ENCODE measurements at places on chromosomes 5 and 9.
A peak's percentile ranks its signal among the peaks of the same experiment; 100 is the strongest.

DNA sequence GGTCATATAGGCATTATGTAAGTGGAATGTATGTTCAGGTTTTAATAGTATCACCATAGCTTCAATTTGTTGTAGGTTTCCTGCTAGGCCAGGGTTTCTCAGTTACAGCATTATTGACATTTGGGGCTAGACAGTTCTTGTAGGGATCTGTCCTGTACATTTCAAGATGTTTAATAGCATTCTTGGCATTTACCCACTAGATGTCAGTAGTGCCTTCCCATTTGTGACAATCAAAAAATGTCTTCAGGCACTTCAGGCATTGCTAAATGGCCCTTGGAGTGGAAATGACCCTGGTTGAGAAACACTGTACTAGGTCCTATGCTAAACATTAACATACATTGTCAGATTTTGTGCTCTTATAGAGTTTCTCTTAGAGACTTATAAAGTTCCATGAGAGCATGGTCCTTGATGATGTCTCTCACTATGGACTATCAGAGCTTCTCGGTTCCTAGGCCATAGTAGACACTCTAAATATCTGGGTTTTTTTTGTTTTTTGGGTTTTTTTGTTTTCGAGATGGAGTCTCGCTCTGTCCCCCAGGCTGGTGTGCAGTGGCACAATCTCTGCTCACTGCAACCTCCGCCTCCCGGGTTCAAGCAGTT lies 1.4 kb downstream of the KIF20A start:
- DNase-seq, result peak; percentile 61

DNA sequence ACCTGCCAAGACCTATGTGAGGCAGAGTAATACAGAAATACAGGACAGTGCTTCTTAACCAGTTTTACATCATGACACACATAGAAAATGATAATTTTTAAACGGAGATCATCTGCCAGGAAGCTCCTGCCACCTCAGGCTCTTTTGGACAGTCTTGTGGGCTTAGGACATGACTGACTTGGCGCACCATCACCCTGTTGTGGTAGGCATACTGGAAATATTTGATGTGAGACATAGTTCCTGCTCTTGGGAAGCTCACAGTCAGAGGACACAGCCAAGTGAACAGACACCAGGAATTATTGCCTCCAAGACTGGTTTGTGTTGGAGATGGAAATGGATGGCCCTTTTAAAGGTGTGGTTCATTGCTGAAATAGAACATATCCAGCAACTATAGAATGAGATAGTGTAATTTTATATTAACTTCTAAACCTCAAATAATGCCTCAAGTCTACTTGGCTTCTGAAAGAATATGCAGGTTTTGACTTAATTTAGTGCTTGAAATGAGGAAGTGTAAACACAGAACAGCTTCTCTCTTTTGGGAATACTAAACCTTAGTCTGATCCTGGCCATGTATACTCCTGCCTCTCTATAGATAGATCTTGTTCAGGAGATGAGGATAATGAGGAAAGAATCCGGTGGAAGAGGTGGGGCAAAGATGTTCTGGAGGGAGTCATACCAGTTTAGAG lies 19.7 kb downstream of the CPEB4 start:
- no peak for DNase-seq

GRCh38 chr9:38214432-38214831 lies 145.4 kb upstream of the SHB start:
- no peak for DNase-seq

DNA sequence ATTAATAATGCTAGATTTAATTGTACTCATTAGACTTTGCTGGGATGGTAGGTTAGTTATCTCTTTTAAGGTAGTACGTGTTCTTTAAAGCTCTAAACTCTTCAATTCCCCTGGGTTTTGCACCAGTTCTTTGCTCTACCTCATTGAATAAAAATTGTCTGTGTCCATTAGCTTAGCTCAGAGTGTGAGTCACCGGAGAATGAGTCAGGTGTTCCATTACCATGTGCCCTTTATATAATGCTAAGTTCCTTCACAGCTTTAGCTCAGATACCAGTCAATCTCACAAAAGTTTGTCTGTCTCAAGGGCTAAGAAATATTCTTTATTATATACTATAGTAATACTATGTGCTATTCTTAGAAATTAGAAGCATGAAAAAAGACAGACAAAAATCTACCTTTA lies 339.4 kb downstream of the PRELID2 start:
- no peak for DNase-seq

GRCh38 chr9:33799928-33800704 lies 4.8 kb downstream of the PRSS3 start:
- no peak for DNase-seq

DNA sequence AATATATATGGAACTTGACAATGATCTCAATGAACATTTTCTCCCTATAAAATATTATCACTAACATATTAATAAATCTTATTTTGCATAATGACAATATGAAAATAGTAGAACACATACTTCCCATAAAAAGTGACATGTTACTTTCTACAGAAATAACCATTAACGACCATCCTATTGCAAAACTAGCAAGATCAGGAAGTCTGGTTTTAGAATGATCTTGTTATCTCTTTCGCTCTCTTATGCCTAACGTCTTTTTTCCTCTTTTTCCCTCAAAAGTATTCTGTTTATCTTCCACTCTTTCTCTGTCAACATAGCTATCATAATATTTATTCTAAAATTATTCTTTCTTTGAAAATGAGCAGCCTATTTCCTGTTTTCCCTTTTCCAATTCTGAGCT lies 21.6 kb upstream of the C5orf46 start:
- no peak for DNase-seq

DNA sequence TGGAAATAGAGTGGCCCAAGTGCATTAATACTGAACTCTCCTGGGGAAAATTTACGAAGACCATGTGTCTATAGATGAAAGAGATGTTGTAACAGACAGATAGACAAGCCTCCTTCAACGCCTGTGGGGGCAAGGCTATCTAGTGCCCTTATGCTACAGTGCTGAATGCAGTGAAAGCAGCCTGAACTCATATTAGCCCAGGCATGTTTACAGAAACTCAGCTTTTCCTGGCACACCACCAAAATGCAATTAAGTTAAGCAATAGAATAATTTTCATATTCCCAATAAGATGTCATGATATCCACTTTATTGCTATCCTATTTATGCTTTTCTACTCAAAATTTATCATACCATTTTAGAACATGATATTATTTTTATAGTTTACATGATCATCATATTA lies 277.0 kb downstream of the DIRAS2 start:
- DNase-seq, result no peak

GRCh38 chr5:136427426-136427825 lies 62.1 kb upstream of the TRPC7 start:
- DNase-seq, result no peak

DNA sequence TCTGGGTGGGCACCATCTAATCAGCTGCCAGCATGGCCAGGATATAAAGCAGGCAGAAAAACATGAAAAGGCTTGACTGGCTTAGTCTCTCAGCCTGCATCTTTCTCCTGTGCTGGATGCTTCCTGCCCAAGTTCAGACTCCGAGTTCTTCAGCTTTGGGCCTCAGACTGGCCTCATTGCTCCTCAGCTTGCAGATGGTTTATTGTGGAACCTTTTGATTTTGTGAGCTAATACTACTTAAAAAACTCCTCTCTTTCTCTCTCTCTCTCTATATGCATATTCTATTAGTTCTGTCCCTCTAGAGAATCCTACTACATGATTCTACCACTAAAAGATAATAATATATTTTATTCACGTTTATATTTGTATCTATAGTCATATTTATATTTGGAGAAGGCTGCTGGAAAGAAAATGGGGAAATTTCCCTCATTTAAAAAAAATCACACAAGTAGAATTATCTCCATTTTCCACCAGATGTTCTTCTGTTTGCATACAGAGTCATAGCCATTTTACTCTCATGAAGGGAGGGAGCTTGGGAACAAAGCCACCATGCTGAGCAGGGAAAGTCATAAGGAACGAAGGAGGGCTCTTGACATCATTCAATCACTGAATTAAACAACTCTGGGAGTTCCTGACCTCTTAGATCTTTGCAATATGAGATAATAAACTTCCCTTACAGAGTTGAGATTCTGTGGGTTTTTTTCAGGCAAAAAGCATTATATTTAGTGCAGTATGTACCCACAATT lies 1137.4 kb upstream of the CDH18 start:
- no peak for DNase-seq

GRCh38 chr9:130860458-130861316 lies 25.6 kb downstream of the ABL1 start:
- no peak for DNase-seq

DNA sequence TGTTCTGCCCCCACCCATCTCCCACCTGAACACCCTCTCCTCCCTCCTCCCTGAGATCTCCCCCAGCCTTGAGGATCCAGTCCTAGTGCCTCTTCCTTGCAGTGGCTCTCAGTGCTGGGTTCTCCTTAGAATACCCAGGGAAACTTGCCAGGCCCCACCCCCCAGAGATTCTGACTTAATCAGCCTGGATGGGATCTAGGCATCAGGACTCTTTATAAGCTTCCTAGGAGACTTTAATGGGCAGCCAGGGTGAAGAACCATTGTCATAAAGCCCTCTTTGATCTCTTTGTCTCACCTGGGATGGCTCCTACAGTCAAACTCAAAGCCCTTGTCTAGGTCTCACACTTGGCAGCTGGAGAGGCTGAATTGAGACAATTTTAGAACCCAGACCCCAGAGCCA lies 8.6 kb upstream of the GLIS3 start:
- no peak for DNase-seq

DNA sequence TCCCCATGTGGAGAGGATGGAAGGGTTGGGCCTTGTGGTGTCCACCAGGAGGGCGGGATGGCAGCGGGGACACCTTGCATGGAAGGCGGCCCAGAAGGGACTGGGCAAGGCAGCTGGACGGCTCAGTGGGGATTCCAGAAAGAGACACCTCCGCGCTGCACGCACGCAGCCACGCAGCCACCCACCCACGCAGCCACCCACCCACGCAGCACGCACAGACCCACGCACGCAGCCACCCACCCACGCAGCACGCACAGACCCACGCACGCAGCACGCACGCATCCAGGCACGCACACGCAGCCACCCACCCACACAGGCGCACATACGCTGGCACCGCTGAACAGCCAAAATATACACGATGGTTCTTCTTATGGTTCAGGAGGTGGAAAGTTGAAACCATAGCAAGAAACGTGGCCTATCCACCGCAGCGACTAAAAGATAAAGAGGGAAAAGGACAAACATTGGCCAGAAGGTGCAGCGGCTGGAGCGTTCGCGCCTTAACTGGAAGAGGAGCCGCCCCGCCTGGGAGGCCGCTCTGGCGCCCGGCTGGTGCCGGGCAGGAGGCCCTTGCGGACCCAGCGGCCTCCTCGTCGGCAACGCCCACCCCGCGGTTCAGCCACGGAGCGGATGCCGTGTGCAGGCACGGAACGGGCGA lies 22.2 kb upstream of the EXOC3 start:
- no peak for DNase-seq

DNA sequence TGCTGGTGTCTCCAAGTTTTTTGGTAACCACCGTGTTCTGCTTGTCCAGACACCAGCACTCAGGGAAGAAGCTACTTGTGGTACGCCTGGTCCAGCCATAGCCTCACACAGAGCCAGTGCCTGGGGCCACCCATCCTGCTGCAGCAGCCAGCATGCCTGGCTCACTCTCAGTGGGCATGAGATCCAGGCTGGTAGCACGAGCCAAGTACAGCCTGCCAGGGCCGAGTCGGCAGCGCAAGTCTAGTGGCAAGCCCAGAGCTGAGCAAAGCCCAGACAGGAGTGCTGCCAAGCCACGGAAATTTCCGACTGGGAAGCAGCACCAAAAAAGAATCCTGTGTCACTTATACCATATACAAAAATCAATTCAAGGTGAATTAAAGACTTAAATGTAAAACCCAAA lies 36.3 kb upstream of the FBXL17 start:
- DNase-seq, result no peak

DNA sequence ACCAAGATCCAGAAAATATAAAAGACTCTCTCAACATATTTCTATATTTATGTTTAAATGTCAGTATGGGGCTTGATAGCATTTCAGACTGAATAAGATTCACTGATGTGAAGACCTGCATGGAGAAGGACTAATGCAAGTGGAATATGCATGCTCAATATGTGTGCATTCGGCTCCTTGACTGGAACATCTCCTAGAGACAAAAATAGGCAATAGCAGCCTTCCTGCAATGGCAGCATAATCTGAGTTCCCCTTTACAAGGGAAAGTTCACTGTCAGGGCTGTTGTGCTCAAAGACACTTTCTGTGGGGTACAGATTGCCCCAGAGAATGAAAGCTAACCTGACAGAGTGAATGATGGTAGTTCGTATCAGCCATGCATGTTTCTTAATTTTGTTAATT lies 42.4 kb downstream of the STARD4 start:
- DNase-seq, result no peak

DNA sequence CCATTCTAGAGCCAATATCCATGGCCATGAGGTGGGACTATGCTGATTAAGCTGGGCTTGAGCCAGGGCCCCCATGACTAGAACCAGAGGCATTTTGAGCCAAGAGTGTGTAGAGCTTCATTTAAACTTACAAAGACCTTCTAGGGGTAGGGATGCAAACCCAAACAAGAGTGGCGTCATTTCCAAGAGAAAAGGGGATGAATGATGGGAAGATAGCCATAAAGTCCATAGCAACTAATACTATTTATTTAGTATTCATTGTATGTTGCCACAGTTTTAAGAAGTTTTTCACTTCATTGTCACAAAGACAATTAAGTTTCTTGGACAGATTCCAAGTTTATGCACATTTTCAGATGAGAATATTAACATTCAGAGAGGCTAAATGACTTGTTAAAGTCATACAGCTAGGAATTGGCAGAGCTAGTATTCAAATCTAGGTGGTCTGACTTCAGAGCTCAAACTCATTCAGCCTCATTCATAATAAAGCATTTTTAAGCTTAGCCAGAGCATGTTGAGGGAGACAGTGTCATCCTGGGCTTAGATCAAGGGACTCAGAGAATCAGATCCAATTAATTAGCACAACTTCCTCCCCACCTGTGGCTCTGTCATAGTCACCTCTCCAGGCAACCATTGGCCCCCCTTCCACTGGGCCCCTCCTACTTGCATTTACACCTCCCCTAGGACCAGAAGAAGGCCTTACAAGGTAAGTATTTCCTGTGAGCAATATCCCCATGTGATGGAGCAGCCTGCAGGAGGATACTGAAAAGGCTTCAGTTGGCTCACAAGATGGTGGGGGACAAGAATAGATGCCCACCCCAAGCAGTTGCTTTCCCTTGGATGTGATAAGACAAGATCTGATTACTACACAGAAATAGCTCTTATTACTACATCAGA lies 95.0 kb upstream of the PCSK1 start:
- no peak for DNase-seq

- DNase-seq, result no peak
Measured at GRCh38 chr5:122111460-122111859, 17.9 kb upstream of the ZNF474 start.

All from CD4-positive, alpha-beta T cell (primary cell).